ENCODE measurements at places on chromosomes 1 and 21. TPM values are rescaled to one million over a fixed set of nuclear protein-coding genes. Genes with fewer than 3 reads are reported as not detected.

The PLPPR4 gene
- 39.2 TPM for total RNA-seq

The CTSE gene
- total RNA-seq: 0.27 TPM

The SERTAD4 gene
- 9.3 TPM for total RNA-seq

The USP21 gene
- 28.2 TPM for total RNA-seq

The TEKT2 gene
- 4.1 TPM for total RNA-seq

The RAB13 gene
- 26.3 TPM for total RNA-seq

The SPRR2A gene
- total RNA-seq: not detected

The TMIGD3 gene
- 1.2 TPM for total RNA-seq

The ZNF593OS gene
- 41.3 TPM for total RNA-seq

The NBPF11 gene
- 16.7 TPM for total RNA-seq

The LRRC7 gene
- 29.1 TPM for total RNA-seq

The EBNA1BP2 gene
- total RNA-seq: 38.5 TPM

The AMY2A gene
- 0.44 TPM for total RNA-seq

The TNN gene
- total RNA-seq: 17.8 TPM

The ENAH gene
- 113 TPM for total RNA-seq

The AK2 gene
- 114 TPM for total RNA-seq

The MROH7 gene
- 8.5 TPM for total RNA-seq

The KISS1 gene
- total RNA-seq: not detected

The CD48 gene
- total RNA-seq: 2.6 TPM

The CR2 gene
- 0.11 TPM for total RNA-seq

The C21orf91 gene
- 27.9 TPM for total RNA-seq

The ADORA1 gene
- total RNA-seq: 1.9 TPM

The C1orf56 gene
- 8.9 TPM for total RNA-seq

The DYNLT5 gene
- total RNA-seq: 4.6 TPM

The GNPAT gene
- total RNA-seq: 44.4 TPM

The TNFRSF14 gene
- total RNA-seq: 50.0 TPM
